ENCODE measurements at places on chromosomes 3 and 15.

DNA sequence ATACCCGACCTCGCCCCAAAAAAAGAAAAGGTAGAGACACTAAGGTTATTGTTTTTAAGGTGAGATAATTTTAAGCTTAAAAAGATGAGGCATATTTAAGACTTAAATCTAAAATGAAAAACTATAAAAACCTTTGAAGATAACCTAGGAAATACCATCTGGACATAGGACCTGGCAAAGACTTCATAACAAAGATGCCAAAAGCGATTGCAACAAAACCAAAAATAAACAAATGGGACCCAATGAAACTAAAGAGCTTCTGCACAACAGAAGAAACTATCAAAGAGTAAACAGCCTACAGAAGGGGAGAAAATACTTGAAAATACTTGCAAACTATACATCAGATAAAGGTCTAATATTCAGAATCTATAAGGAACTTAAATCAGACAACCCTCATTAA lies 80.9 kb downstream of the TMCC1 start:
- no peak for DNase-seq

GRCh38 chr3:157204431-157204830 lies 44.5 kb upstream of the CCNL1 start:
- no peak for DNase-seq

DNA sequence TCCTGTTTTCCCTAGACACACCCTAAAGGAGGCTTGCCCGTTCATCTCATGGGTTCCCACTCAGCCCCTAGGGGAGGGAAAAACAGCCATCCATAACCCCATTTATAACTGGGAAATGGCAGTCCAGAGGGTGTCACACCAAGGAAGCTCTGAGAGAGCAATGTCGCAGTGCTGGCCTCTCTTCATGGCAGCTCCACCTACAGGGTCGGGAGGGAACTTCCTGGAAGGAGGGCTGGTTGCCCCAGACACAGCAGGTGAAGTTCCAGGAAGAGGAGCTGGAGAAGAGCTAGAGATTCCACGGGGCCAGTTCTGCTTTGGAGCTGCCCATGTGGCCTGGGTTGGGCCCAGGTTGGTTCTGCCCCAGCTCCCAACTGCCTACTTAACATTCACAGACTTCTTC lies 22.3 kb upstream of the LINGO1 start:
- no peak for DNase-seq

DNA sequence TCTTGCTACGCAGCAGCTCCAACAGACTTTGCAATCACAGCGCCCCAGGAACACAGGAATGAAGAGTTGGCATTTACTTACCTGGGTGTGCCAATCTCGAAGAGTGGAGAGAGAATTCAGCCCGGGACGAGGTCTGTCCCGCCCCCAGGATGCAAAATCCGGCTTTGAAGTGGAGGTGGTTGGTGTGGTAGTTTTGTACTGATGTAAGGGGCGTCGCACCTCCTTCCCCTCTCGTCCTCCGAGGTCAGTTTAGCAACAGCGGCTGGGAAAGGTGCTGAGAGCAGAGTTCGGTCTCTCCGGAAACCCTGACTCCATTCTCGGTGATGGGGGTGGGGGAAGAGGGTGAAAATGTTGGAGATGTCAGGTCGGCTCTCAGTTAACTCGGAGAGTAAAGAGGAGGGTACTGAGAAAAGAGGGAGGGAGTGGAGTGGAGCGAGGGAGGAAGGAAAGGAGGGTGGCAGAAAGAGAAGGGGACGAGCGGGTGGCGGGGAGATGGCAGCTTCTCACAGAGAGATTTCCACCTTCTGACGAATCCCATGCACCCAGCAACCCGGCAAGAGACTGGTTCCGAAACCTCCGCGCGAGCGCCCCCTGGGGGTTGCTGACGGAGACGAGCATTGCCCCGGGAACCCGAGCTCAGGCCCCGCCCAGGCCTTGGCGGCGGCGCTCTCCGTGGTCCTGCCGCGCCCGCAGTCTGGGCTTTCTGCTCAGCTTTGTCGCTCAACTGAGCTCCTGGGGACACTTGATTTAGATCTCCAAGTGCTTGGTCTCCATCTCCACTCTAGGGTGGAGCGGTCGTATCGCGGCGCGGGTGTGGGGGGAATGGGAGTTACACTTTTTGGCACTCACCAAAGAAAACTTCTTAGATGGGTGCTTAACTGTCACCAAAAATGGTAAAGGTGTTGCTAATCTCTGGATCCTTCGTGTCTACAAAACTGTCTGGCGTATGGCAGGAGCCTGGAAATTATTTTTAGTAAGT lies at the start of gene CPNE4:
CPNE4 (minus strand) TSS at position 529 of the 979 bp plus-strand sequence.
- peak; percentile 58 for DNase-seq

- no peak for DNase-seq
Measured at GRCh38 chr3:172622916-172623700, 87.8 kb downstream of the NCEH1 start.

- no peak for DNase-seq
Measured at GRCh38 chr15:90819850-90820249, 48.5 kb upstream of the FURIN start.
